ENCODE measurements at places on chromosomes 2 and 18.

- DNase-seq = no peak
Observed at GRCh38 chr18:32280188-32280783, 90.4 kb downstream of the MEP1B start.

- no peak for DNase-seq
Observed at GRCh38 chr2:17043173-17043572, 377.5 kb upstream of the CYRIA start.

- DNase-seq = no peak
Observed at GRCh38 chr2:99674090-99674489, 184.3 kb upstream of the REV1 start.

- no peak for DNase-seq
Observed at GRCh38 chr18:39053571-39053970, 1488.0 kb upstream of the CELF4 start.

DNA sequence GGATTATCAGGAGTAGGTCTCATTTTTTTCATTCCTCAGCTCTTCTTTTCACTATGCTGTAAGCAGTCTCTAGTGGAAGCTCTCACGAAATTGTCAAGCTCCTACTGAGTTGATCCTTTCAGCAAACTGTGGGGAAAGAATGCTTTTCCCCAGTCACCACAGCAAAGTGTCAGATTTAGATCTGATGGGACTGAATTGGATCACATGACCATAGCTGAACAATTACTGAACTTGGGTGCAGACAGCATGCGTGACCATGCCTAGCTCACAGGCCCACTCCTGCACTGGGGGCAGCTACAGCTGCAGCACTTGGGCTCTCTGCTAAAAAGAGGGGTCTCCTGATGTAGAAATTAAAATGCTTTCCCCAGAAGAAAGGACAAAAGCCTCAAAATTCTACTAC lies 3.1 kb downstream of the ARHGAP15 start:
- DNase-seq = no peak
